Activated CD8-positive, alpha-beta memory T cell treated with anti-CD3 and anti-CD28 coated beads for 1 hour (primary cell): ENCODE measurements at places on chromosomes 2 and 18.

GRCh38 chr2:188725746-188726360, 248.3 kb upstream of the COL3A1 start:
- DNase-seq, result no peak

DNA sequence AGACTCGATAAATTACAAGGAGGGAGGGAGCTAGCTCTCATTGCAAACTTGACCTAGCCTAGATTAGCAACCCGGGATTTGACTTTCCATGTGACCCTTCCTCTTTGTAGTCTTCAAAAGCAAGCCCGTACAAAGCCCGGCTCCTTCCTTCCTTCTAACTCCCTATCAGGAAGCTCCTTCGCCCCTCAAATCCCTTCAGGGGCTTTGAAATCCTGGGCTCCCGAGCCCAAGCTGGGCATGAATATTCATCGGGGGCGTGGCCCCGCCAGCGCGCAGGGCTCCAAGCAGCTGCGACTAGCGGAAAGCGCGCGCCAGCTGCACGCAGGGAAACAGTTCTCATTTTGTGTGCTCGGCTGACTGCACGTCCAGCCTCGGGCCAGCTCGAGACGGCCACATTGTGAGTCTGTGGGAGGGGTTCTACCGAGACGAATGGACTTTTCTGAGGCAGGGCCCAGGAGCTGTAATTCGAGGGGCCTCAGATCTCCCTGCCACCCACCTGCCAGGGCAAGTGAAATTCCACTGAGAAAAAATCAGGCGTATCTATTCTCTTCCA, 84.0 kb upstream of the PELI1 start:
- no peak for DNase-seq

DNA sequence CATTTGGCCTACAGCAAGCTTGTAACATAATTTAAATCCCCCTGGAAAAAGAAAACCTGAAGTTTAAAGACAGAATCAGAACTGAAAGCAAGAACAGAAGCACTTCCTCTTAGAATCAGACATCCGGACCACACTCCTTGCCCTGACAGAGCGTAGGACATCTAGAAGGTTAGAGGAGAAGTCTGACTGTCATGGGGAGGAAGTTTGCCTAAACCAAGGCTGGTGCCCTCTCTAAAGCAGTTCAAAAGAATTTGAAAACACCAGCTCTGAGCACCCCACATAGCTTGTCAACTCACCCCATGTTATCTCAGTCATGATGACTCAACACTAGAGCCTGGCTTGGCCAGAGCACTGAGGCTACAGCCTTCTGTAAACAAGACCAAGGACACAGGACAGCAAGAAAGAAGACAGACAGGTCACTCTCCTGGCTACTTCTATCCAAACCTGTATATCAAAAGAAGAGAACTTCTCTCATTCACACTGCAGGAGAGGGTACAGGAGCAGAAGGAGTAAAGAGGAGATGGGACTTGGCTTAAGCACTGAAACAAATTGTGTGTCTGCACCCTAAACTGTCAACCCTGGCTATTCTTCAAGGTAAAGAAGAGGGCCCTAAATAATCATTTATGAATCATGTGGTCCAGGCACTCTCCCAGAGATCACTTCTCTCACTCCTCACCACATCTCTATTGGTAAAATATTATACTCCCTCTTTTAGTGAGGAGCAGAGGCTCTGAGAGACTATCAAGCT, 198.6 kb downstream of the MEMO1 start:
- DNase-seq, result no peak

DNA sequence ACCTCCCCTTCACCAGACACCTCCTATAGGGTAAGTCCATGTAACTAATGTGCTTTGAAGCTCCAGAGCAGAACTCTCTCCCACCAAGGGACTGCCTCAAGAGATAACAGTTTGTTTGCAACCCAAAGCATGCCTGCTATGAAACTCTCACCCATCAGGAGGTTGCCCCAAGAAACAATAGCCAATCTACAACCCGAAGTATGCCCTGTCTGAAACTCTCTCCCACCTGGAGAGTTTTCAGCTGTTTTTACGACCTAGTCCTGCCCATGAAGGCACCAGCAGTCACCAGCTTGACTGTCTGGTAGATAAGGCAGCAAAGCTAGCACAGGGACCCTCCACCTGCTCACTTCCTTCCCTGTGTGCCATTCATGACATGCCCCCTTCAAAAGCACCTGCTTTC, 533.9 kb upstream of the CRIM1 start:
- DNase-seq, result no peak

- DNase-seq, result no peak
These were observed 3.1 kb upstream of the MOB1A start for GRCh38 chr2:74181739-74182138.

DNA sequence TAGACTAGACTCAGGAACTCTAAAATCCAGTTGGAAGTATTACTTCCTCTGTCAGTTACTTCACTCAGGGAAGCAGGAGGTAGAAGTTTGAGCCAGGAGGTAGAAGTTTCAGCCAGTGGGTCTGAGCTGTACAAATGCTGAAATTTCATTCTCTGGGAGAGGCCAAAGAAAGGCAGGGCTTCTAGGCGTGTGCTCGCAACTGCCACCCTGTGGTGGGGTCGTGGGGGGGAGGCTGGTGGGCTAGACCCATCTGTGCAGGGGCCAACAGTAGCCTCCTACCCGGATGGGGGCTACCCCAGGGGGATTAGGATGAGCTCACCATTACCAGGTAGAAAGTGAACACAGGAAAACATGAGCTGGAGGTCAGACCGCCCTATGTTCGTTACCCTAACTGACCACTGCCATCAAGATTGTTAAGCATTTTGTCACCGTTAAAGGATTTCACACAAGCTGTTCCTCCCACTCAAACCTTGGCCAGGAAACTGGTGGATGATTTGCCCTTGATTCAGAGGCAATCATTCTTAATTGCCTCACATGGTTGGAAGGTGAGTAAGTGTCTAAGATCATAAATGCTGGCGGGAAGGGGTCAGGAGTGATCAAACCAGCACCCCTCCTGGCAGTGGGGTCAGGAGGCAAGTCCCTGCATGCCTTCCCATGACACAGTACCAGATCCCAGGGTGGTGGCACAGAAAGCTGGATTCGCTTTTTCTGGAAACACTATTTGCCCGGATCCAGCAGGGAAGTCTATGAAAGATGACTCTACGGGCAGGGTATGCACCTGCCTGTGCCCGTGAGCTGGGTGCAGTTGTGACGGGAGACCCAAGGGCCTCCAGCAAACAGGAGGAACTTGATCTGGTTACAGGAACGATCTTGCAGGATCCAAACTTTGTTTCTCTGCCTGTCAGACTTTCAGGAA, 5.2 kb upstream of the FHL2 start:
- DNase-seq, result no peak

DNA sequence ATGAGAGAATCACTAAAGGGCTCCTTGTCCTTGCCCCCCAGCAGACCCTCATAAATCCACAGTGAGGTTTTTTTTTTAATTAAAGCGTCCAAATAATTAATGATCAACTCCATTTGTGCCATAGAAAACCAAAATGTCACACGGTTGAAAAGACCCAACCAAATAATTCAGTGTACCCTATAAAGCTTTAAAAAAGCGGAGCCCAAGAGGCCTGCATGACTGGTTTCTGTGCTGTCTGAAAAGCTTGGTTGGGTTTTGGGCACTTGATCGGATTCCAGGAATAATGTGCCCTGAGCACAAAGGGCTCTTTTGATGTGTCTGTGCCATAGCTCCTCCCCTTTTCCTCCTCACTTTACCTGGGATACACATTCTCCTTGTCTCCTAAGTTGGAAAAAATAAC, 523.2 kb downstream of the TNS1 start:
- no peak for DNase-seq

DNA sequence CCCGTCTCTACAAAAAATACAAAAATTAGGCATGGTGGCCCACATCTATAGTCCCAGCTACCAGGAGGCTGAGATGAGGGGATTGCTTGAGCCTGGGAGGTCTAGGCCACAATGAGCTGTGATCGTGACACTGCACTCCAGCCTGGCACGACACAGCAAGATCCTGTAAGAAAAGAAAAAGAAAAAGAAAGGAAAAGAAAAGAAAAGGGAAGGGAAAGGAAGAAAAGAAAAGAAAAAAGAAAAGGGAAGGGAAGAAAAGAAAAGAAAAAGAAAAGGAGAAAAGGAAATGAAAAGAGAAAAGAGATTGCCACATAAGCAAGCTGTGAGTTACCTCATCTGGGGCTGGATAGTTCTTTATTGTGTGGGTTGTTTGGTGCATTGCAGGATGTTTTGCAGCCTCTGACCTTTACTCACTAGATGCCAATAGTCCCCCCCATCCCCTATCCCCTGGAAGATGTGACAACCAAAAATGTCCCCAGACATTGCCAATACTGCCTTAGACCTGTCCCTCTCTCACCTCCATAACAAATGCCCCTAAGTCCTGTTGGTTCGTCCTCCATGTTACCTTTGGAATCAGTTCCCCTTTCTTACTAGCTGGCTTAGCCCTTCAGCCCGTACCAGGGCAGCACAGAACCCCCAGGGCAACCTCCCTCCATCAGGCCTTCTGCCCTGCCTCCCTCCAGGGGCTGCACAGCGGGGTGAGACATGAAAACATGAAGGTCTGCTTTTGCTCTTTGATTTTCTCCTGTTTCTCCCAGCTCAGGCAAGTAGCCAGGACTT, 8.9 kb downstream of the ASPRV1 start:
- DNase-seq, result no peak

GRCh38 chr18:25451077-25451658, 99.2 kb upstream of the ZNF521 start:
- DNase-seq, result no peak

DNA sequence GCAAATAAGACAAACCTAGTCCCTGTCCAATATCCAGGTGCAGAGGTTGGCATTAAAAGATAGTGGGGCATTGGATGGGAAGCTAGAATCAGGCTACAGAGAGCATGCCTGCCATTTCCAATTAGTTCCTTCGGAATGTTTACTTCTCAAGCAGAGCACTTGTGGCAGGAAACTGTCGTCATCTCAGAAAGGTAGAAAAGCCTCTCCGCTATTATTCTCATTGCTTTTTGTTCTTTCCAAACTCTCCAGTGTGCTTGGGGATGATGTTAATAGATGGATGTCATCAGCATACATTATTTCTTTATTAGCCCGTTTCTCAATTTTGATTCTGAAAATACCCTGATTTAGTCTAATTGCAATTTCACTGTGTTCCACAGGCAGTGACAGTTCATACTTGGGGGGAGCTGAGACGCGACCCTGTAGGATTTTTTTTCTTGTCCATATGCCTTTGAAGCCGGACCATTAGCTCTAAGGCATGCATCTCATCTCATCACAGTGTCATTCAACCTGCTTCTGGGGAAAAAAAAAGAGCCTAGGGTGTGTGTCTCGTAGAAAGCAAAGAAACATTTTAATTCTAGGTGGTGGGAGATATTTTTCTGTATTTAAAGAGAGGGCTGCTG, 7.7 kb downstream of the ASB18 start:
- no peak for DNase-seq

DNA sequence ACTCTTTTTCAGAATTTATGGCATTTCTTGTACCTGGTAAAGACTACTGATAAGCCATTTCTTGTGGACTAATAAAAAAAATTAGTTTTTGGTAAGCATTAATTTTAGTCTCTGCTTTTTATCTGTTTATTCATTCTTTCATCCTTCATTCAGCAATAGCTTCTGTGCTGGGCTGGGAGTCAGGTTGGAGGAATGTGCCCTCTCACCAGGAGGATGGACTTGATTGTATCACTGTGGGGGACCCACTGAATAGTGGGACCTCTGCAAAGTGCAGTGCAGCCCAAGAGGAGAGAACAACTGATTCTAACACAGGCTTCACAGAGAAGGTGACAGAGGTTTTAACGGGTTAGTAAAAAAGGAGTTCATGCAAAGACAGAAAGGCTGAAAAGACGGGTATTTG, 39.1 kb downstream of the CDC42EP3 start:
- no peak for DNase-seq

- no peak for DNase-seq
These were observed 35.3 kb downstream of the NHEJ1 start for GRCh38 chr2:219125225-219125885.

DNA sequence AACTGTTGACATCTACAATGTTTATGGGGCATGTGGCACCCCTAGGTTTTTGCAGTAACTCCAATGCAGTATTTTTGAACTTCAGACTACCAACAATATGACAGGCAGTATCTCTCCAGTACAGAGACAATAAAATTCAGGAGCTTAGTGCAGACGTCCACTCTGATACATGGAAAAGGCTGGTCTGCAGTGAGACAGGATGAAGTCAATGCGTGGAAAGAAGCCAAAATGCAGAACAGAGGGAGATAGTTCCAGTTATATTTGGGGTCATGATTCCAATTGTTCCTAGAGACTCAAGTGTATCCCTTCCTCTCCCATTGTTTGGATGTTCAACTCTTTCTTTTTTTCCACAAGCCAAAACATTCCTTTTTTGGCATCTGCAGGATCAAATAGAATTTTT, 18.7 kb upstream of the SMAD2 start:
- no peak for DNase-seq

- DNase-seq, result no peak
These were observed 48.3 kb upstream of the ACAA2 start for GRCh38 chr18:49861659-49862058.

GRCh38 chr2:155372969-155373368, 674.5 kb downstream of the KCNJ3 start:
- no peak for DNase-seq

GRCh38 chr2:176503776-176504175, 234.5 kb downstream of the MTX2 start:
- DNase-seq, result no peak

- DNase-seq, result no peak
These were observed 160.2 kb downstream of the DPP4 start for GRCh38 chr2:161913865-161914264.

- DNase-seq, result no peak
These were observed 370.8 kb downstream of the TMEM182 start for GRCh38 chr2:103132536-103133217.

- DNase-seq, result no peak
These were observed 240.0 kb upstream of the NT5C1B start for GRCh38 chr2:18829251-18829902.

DNA sequence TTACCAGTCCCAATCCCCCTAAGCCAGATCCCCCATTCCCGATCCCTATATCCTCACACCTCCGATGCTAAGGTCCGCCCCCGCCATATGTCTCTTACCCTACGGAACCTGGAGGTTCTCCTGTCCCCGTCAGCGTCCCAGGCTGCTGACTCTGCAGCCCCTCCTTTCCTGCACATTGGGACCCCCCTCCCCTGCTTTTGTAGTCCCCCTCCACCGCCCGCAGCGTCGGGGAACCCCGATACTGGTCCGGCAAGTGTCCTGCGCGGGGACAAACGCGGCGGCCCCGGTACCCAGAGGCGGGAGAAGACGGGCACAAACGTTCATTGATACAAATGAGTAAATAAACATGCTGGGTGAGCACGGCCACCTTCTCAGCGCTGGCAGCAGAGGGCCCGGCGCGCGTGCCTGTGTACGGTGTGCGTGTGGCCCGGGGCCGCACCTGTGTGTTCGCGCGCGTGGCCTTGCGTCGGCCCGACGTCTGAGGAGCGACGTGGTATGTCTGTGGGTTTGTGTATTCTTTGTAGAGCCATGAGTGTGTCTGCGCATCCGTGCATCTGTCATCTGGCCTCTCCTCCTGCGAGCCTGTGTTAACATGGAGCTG, 2.0 kb upstream of the CYP26B1 start:
- DNase-seq, result no peak

- DNase-seq, result no peak
These were observed 40.3 kb downstream of the OSBPL6 start for GRCh38 chr2:178234648-178235047.

- DNase-seq, result peak; percentile 77
These were observed at the start of gene PLCL1 for GRCh38 chr2:197804049-197804757. TSS of gene PLCL1 (plus strand) at chr2:197804593.
